ENCODE measurements at places on chromosomes 1 and 21.

DNA sequence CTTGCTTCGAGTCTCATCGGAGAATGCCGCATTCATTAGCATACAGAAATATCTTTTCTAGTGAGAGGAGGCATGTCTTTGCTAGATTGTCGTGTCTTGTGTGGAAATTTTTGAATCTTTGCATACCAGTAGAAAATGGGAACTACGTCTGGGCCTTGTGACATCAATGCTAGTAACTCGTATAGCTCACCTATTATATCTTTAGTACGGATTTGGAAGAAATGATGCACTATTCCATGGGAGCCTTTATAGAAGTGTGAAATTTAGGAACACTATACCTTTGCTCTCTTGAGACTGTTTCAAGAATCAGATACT lies 835 bp downstream of the UHMK1 start:
- no peak for DNase-seq

- DNase-seq = no peak
Observed at GRCh38 chr1:51265618-51266017, 29.5 kb downstream of the RNF11 start.

DNA sequence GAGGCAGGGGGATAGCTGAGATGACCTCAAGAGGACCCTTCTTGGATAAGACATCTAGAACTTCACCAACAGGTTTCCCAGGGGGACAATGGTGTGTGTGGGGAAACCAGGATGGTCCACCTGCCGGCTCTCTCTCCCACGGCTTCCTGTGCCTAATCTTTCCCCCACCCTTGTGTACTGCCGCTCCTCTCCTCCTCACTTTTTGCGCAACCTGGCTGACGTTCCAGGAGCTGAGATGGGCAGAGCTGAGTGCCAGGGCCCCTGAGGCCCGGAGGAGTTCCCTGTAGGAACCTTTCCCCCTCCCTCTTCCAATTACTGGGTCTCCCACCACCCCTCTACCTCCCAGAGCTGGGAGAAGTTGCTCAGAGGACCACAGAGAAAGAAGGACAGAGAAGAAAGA lies 6.9 kb downstream of the SLC26A9 start:
- DNase-seq = no peak

- DNase-seq = no peak
Observed at GRCh38 chr1:75964760-75965408, 32.7 kb upstream of the ASB17 start.

GRCh38 chr1:98668733-98669132 lies 7.2 kb downstream of the SNX7 start:
- no peak for DNase-seq

- no peak for DNase-seq
Observed at GRCh38 chr1:220827445-220828178, 40.9 kb downstream of the MTARC1 start.

DNA sequence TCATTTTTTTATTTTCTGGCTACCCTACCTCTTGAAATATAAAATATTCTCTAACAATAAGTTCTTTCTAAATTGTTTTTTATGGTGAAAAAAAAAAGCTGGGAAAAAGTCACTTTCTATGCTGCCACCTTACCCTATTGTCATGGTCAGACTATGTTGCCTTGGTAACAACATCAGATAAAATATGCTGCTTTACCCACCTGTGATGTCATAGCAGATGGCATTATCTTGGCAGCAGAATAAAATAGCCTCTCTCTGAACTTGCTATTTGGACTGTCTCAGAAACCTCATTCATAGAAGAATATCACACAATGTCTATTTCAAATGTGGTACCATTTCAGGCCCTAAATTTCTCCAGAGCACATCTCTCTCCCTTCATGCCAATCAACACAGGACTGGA lies 69.6 kb upstream of the SGIP1 start:
- no peak for DNase-seq

- DNase-seq = no peak
Observed at GRCh38 chr1:38026592-38027200, 14.2 kb downstream of the UTP11 start.

- DNase-seq = no peak
Observed at GRCh38 chr1:230487773-230488428, 61.8 kb upstream of the PGBD5 start.

GRCh38 chr1:105419030-105419429 lies 1637.4 kb upstream of the PRMT6 start:
- no peak for DNase-seq

DNA sequence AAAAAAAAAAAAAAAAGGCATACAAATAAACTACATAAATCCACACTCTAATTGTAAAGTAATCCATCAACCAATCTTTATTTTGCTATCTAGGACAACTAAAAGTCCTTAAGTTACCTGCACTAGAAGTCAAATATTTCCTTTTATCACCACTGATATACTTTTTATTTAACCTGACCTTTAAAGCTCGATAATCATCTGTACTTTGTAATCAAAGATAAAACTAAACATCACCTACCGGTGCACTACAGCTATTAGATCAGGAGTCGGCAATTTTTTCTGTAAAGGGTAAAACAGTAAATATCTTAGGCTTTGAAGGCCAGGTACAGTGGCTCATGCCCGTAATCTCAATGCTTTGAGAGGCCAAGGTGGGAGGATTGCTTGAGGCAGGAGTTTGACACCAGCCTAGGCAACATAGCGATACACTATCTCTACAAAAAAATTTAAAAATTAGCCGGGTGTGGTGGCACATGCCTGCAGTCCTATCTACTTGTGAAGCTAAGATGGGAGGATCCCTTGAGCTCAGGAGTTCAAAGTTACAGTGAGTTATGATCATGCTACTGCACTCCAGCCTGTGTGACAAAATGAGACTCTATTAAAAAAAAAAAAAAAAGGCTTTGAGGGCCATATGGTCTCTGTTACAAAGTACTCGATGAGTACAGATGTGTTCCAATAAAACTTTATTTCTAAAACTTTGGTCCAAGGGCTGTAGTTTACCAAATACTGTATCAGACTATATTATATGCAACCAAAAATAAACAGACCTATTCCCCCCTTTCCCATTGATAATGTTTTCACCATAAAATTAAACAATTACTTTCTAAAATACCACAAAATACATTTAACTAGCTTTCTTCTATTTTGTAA lies 47.1 kb downstream of the TESK2 start:
- DNase-seq = no peak

DNA sequence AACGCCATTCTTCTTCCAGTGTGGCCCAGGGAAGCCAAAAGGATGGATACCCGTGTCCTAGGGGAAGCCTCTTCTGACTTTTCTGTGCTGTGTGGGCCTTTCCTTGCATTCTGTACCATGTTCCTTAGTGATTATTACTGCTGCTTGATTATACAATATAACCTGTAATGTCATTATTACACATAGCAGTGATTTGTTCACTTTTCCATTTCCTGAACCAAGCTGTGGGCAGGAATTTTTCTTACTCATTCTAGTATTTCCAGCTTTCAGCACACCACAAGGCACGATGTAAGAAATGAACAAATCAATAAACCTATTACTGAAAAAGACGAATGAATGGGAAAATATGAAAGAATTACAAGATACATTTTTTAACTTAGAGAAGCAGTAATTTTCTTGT lies 8.4 kb upstream of the USP33 start:
- DNase-seq = no peak

DNA sequence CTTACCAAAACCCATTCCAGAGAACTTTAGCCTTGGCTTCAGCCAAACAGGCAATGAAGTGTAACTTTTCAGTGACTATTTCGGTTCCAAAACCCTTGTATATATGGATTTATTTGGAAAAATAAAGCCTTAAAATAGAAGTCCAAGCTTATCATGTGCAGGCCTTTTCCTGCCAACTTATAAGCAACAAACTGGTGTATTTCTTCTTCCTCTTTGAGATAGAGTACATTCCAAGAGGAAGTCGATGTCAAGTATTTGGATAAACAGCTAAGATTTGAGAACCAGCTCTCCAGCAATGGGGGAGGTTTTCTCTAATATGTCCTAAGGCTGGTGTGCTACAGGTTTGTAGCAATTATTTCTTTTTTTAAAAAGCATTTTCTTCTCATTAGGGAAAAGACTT lies 407.8 kb downstream of the DUSP10 start:
- no peak for DNase-seq

GRCh38 chr1:219771080-219771479 lies 157.3 kb downstream of the SLC30A10 start:
- DNase-seq = no peak

- no peak for DNase-seq
Observed at GRCh38 chr1:66840929-66841328, 39.9 kb upstream of the INSL5 start.

DNA sequence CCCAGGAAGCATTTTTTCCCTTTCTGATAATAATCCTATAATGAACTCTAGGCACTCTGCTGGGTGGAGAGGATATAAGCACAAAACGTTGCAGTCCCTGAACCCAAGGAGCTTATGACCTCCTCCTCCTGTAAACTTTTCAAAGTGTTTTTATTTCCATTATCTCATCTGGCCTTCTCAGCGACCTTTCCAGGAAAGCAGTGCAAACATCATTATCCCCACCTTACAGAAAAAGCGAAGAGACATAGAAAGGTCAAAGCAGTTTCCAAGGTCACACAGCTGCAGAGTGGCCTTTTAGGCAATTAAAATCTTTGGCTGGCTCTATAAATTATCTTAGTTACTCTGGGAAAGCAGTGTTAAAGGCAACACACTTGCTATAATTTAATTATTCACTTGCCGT lies 63.8 kb downstream of the OLFML3 start:
- DNase-seq = no peak

DNA sequence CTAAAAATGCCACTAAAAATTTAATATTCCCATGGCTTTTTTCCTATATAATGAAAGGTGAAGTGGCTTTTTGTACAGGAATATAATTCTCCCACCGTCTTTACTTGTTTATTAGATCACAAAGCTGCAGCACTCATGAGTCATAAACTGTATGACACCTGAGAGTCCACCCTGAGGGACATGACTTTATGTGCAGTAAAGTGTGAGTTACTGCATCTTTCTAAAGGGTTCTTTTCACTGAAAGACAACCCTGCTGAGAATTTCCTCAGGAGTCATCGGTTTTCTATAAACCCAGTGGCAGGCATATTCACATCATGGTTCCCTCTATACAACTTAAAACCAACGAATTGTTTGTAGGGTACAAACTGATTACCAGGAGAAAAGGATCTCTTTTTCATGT lies 77.4 kb downstream of the APP start:
- DNase-seq = no peak

GRCh38 chr1:248812736-248813425 lies 12.8 kb downstream of the SH3BP5L start:
- DNase-seq = no peak

DNA sequence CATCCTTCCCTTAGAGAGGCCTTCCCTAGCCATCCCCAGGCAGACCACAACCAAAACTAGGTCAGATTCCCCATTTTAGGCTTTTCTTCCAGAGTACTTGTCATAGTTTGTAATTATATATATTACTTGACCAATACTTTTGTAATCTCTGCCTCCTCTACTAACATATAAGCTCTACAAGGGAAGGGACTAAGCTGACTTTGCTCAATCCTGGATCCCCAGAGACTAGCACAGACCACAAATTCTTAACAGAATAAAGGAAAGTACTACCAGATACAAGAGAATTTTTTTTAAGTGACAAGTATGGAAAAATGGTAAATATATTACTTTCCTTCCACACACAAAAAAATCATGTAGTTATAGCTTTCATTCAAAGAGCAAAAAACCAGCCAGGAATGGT lies 2.0 kb downstream of the ZMYM6 start:
- no peak for DNase-seq

- DNase-seq = no peak
Observed at GRCh38 chr21:45506836-45507522, 35.3 kb downstream of the SLC19A1 start.

- no peak for DNase-seq
Observed at GRCh38 chr1:187203257-187203656, 374.5 kb downstream of the PLA2G4A start.

GRCh38 chr1:150365941-150366340 lies 2.0 kb downstream of the RPRD2 start:
- DNase-seq = no peak

DNA sequence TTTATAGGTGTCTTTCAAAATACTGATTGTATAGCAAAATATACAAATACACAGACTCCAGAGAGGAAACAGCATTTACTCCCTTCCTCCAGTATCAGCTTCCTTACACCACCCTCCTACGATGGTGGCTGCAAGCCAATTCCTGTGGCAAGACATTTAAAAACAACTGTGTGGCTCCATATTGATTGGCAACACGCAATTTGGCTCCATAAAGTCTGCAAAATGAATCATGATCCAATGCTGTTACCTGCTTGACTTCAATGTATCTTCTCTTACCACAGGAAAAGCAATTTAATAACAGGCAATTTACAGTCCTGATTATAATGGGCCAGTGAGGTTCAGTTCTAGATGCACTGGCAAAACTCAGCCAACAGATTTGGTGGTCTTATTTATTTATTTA lies 19.7 kb upstream of the ATP6V1G3 start:
- DNase-seq = no peak

GRCh38 chr1:238279694-238280380 lies 389.1 kb upstream of the ZP4 start:
- no peak for DNase-seq

- DNase-seq = no peak
Observed at GRCh38 chr1:29949676-29950075, 713.4 kb downstream of the PTPRU start.

GRCh38 chr1:213094446-213094845 lies 43.4 kb downstream of the RPS6KC1 start:
- DNase-seq = no peak

- no peak for DNase-seq
Observed at GRCh38 chr1:223747838-223748335, 35.5 kb downstream of the CAPN2 start.

DNA sequence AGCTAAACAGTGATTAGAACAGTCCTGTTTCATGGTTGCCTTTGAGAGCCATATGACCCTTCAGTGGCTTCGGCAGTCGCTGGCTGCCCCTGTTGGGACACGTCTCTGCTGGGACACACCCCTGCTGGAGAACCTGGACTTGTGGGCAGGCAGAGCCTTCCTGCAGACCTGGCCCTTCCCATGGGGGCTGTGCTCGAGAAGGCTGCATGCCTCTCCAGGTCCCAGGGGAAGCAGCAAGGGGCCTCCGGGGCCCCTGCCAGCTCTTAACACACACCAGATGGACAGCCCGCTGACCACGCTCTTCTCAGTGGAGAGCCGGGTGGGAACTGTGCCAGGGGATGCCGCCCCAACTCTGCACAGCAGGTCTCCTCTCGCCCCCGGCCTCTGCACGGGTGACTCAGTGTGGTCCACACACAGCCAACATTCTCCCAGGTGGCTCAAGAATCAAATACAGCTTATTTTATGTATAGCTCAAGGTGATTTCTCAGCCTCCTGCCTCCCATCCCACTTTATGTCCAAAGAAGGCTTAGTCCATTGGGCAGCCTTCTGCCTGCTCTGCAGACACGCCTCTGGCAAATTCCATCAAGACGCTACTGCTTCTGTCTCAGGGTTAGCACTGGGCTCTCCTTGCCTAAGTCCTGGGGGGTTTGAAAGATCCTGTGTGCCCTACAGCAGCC lies 450.8 kb downstream of the KIF26B start:
- DNase-seq = no peak

Measured in cortex of kidney (tissue), 1 donor.